HTR-8/SVneo (cell line): ENCODE measurements at places on chromosomes 4 and X.

GRCh38 chr4:153778383-153778782 is 10.5 kb downstream of the SFRP2 start:
- no peak for DNase-seq

DNA sequence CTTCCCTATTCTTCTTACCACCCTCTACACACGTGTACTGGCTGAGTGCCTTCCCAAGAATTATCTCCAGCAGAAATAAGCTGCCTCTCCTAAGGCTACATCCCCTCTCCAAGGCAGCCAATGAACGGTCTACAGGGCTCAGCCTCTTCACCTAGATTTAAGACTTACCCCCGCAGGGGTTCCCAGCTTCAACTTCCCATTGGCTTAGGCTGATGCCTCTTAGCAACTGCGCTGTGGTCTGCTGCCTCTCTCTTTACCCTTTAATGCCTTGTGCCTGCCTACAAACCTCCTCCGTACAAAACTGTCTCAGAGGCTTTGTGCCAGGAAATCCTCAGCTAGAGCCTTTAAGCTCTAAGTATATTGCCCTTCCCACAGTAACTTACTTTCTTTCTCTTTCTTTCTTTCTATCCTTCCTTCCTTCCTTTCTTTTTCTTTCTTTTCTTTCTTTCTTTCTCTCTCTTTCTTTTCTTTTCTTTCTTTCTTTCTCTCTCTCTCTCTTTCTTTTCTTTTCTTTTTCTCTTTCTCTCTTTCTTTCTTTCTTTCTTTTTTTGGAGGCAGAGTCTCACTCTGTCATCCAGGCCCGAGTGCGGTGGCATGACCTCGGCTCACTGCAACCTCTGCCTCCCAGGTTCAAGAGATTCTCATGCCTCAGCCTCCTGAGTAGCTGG is 15.1 kb upstream of the PIGA start:
- DNase-seq = no peak

GRCh38 chr4:56656346-56656643 is 24.8 kb downstream of the HOPX start:
- DNase-seq = no peak

DNA sequence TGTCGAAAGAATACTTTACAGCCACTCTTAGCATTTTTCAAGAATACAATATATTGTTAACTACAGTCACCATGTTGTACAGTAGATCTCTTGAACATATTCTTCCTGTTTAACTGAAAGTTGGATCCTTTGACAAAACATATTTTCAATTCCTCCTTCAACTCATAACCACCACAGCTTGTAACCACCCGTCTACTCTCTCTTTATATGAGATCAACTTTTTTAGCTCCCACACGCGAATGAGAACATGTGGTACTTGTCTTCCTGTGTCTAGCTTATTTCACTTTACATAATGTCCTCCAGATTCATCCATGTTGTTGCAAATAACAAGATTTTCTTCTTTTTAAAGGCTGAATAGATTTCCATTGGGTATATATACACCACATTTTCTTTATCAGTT is 338.3 kb upstream of the IGFBP7 start:
- no peak for DNase-seq

GRCh38 chr4:102760645-102761295 is at the start of gene MANBA:
Gene MANBA (minus strand): TSS chr4:102760968. CDS start chr4:102760894, 74 bp downstream.
- DNase-seq = peak; percentile 71

GRCh38 chrX:97895751-97896150 is 1012.0 kb downstream of the RPA4 start:
- no peak for DNase-seq

GRCh38 chr4:156439576-156440200 is 486.0 kb upstream of the CTSO start:
- DNase-seq = no peak

GRCh38 chr4:166602068-166602467 is 632.2 kb downstream of the SPOCK3 start:
- no peak for DNase-seq

- DNase-seq = peak; percentile 1
Measured at GRCh38 chr4:101393256-101393655, 45.9 kb upstream of the PPP3CA start.

- DNase-seq = no peak
Measured at GRCh38 chrX:150680974-150681373, 12.2 kb upstream of the MTMR1 start.

- DNase-seq = no peak
Measured at GRCh38 chr4:23629421-23629820, 260.4 kb downstream of the PPARGC1A start.

- DNase-seq = no peak
Measured at GRCh38 chr4:37516057-37516775, 170.0 kb downstream of the RELL1 start.

GRCh38 chr4:107034091-107034995 is 1.8 kb downstream of the DKK2 start:
- DNase-seq = no peak

DNA sequence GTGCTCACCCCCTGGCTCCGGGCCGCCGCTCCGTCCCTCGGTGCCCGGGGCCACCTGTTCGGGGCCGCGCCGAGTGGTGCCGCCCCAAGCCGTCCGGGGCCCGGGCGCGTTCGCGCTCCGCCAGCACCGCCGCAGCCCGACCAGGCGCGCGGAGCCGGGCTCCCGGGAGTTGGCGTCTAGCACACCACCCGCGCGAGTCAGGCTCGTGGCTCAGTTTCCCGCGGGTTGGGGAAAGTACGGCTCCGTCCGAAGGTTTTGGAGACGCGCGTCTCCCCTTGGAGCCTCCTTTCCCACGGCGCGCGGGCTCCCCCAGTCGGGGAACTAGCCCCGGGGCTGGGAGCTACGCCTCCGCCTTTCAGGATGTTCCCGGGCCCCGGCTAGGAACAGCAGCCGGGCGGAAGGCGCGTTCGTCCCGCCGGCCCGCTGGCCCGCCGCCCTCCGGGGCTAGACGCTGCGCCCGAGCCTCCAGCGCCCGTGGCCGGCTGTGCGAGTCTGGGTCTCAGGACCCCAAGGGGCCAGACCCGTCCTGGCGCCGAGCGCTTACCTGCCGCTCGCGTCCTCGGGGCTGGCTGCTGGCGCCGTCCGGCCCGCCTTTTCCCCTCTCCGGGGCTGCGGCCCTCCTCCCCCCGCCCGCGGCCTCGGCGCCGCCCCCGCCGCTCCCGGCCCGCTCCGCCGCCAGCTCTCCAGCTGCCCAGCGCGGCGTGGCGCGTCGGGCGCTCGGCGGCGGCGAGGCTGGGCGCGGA is at the start of gene ADGRG2:
ADGRG2 (minus strand) TSS at position 571 of the 743 bp plus-strand sequence. CDS start 53,634 bp downstream, outside the sequence.
- DNase-seq = no peak

DNA sequence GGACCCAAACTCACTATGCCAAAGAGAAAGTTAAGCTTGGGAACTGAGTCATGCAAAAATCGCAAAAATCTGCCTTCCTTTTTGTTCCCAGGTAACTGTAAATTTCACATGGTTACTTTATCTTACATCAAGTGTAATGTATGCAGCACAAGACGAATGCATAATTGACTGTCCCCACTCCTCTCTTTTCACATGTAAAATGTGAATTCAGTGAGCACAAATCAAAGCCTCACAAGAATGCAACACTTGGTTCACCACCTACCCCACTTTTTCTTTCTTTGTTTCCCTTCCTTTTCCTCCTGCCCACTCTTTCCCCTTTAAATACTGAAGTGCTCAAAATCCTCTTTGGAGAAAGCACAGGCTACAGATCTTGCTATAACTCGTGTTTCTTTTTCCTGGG is 53.2 kb downstream of the MAGED4B start:
- no peak for DNase-seq

DNA sequence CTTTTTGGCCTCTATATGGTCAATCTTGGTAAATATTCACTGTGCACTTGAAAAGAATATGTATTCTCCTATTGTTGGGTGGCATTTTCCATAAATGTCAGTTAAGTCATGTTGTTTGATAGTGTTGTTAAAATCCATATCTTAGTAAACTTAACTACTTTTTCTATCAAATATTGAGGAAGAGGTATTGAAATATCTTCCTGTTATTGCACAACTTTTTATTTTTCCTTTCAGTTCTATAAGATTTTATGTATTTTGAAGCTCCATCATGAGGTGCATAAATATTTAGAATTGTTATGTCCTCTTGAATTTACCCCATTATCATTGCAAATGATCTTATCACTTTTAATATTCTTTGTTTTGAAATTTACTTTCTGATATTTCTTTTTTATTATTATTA is 3.4 kb downstream of the GK2 start:
- DNase-seq = no peak

- DNase-seq = no peak
Measured at GRCh38 chr4:41644288-41644914, 104.1 kb downstream of the PHOX2B start.

GRCh38 chr4:121936101-121936500 is 15.8 kb downstream of the TRPC3 start:
- no peak for DNase-seq

- no peak for DNase-seq
Measured at GRCh38 chr4:141871086-141871770, 234.8 kb downstream of the IL15 start.

DNA sequence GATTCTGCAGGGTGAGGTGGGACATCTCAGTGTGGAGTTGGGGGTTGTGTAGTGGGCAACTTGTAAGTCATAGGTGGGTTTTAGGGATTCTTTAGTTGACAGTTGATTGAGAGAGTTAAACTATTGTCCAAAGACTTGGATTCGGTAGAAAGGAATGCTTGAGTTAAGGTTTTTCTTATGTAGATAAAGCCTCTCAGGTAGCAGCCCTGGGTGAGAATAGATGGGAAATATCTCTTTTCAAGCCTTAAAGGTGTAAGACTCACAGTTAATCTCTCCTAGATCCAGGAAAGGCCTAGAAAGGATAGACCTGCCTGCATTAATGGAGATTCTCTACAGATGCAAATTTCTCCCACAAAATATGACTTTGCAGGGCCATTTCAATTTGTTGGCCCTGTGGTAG is 108.4 kb downstream of the ARSJ start:
- no peak for DNase-seq
